ENCODE measurements at places on chromosomes 2 and 18.

GRCh38 chr2:169086893-169087467, 17.6 kb downstream of the DHRS9 start:
- no peak for DNase-seq

DNA sequence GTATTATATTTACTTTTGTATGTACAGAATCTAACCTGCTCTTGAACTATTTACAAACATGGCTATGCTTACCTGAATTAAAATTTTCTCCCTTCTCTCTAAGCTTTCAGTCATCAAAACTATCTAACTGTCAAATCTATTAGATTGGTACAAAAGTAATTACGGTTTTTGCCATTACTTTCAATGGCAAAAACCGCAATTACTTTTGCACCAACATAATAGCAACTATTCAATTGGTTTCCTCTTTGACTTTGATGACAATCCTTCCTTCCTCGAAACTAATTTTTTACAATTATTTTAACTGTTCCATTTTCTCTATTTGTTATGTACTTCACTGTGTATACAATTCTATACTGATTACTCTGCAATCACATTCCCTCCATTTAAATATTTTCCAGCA, 1019.4 kb upstream of the CDH2 start:
- no peak for DNase-seq

DNA sequence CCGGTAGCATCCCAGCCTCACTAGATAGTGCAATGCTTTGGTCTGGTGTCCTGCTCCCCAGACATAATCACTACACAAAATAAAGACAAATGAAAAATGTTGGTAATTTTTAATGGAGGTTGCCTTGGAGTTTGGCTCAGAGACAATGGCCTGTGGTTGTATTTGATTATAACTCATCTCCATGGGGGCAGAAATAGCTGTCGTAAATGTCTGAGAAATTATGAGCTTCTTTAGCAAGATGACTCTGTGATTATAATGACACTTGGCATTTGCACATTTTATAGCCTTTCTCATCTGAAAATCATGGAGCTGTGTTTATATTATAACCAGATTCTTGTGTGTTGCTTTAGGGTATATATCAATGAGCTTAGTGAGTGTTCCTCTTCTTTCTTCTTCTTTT, 1779.7 kb upstream of the CELF4 start:
- no peak for DNase-seq

GRCh38 chr2:42566025-42566424, 2.4 kb upstream of the MTA3 start:
- no peak for DNase-seq

- DNase-seq = no peak
Observed at GRCh38 chr18:47790036-47790435, 140.4 kb downstream of the SMAD2 start.

DNA sequence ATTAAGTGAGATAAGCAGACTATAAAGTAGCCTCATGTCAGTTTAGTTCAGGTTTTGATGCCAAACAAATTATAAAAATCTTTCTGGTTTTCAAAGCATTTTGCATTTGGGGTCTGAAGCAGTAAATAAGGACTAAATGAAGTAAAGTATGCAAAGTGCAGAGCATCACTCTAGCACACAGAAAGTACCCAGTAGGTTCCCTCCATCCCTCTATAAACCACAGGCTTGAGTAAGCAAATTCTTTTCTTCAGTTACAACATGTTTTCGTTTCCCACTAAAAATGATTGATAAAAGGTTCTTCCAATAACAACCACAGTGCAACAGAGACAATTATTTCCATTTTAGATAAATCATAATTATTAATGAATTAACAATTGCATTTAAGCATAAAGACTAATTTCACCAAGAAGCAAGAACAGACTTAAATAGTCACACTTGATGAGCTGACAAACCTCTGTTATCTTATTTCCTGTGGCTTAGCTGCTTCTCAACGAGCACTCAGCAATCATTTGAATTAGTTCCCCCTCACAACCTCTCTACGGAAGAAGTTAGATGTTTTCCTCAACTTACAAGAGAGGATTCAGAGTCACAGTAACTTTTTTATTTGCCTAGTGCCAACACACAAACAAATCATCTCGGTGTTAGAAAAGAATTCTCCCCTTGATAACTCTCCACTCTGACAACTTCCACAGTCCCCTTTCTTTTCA, 249.8 kb downstream of the NBAS start:
- no peak for DNase-seq

DNA sequence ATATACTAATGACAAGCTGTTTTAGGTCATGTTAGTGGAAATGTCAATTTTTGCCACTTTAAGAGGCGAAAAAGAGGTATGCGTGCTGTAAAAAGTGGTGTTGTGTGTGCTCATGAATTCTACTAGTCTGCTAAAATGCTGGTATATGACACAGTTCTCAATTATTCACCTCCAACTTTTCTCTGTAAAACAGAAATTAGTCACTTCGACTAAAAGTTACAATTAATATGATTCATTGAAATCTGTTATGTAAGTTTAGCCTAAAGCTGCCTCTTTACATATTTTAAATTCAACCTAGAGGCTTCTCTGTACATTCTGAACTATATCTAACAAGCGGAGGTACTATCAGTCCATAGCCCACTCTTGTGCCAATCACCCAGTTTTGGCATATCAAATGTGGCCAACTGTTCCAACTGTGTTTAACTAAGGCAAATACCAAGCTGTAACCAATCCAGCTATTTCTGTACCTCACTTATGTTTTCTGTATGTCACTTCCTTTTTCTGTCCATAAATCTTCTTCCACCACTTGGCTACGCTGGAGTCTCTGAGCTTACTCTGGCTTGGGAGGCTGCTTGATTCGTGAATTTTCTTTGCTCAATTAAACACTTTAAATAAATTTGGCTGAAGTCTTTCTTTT, 20.8 kb downstream of the BAZ2B start:
- no peak for DNase-seq

DNA sequence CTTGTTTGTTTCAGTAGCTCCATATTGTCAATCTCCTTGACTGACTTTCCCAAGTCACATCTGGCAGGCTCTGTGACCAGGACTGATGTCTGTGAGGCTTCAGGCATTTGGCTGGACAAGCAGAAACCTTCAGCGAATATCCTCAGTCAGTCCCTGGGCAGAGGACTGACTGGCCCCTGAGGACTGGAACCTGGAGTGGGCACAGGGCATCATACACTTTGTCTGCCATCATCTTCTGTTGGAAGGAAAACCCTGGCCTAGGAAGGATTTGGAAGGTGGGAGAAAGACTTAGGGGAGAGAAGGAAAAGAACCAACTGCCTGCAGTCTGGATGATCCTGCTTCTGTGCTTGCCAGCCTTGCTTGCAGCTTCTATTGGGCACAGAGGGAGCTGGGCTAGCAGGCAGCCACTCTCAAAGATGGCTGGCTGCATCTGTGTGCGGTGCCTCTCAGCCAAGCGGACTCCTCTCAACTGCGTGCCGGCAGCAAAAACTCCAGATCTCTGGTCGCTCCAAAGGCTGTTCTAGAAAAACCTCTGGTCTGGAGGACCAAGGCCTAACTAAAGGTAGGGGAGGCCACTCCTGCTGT, 126.8 kb downstream of the MARCHF4 start:
- no peak for DNase-seq

DNA sequence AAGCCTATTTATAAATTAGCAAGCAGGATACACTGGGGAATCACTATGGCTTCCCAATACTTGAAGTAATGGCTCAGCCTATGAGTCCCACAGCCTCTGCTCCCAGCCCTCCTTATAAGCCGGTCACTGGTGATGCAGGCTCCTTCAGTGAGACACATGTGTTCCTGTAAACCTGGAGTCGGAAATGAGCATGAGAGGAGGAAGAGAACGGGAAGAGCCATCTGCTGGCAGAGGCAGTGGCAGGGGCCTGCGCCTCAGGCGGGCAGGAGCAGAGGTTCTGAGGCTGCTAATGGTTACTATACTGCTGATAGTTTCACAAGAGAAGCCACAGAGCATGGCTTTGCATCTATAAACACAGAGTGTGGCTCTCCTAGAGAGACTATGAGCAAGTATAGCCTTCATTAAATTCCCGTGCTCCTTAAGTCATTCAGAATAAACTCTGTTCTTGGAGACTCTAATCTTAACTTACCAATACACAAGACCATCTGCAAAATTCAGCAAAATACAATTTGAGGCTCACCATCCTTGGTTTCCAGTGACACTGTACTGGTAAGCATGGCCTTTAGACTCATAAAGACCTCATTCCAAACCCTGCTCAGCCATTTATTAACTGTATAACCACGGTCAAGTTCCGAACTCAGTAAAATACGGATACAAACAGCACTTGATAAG, 63.3 kb downstream of the FBXO15 start:
- DNase-seq = no peak

DNA sequence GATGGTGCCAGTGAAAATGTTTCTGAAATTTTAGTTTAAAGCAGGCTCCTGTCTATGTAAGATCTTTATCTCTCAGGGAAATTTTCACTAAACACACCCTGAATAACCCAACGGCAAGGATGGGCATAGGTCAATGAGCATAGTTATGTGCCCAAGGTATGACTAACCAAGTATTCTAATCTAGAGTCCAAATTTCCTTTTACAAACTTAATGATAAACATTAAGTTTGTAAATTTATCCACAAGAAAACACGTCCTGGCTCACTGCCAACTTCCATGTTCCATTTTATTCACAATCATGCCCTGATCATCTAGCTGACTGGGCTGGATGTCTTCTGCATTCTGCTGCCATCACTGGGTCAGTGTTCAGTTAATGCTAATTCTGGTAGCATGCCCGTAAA, 151.2 kb downstream of the SRBD1 start:
- no peak for DNase-seq

DNA sequence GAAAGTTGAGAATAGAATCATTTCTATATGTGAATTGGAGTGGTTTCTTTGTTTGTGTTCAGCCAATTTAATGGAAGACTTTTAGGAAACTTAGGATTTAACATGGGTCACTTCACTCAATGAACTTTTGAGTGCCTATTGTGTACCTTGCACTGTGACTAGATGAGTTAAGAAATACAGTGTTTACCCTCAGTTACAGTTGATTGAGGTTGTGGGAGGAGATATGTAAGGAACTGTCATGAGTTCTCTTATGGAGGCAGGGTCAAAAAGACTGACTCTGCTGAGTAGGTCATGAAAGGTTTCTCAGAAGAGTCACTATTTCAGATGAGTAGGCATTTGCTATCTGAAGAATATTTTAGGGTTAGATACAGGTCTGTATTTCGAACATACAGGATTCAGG, 98.6 kb downstream of the RAB3GAP1 start:
- no peak for DNase-seq

DNA sequence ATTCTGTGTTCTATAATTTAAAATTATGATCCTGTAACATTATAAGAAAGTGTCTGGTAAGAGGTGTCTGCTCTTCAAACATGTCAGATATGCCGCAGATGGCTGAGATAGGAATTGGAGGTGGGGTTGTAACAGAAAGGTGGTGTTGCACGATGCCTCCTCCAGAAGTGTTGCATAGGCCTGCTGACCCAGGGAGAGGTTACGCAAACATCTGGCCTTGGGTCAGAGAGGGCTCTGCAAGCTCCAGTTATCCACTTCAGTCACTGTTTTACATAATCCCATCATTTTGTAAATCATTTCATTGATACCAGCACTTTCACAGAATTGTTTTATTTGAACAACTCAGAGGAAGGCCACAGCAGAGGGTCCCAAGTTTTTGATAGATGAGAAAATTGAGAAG, 256.5 kb downstream of the OSR1 start:
- DNase-seq = no peak

- peak; percentile 33 for DNase-seq
Observed at GRCh38 chr18:36337679-36338402, 40.3 kb downstream of the FHOD3 start.

DNA sequence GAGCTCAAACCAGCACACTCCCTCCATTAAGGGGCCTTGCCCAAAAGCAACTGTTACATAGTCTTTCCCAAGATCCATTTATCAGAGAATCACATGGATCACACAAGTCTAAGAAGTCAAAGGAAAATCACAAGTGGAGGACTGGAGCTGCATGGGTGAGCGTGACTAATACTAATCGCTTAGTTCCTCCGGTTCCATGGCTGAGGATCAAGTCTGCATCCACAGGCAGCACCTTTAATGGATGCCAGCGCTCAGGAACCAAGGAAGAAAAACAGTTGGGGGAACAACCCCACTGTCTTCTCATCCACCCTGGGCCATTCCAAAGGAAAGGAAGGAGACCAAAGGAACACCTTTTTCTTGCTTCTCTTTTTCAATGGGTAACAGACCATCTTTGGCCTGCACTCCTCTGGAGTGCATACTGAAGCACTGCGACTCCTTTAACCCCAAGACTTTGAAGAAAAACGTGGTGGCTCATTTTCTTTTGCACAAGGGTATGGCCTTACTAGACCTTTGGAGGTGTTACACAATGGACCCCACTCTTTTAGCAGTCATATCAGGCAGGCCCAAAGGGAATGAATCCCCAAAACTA, 9.2 kb upstream of the WDR33 start:
- no peak for DNase-seq

DNA sequence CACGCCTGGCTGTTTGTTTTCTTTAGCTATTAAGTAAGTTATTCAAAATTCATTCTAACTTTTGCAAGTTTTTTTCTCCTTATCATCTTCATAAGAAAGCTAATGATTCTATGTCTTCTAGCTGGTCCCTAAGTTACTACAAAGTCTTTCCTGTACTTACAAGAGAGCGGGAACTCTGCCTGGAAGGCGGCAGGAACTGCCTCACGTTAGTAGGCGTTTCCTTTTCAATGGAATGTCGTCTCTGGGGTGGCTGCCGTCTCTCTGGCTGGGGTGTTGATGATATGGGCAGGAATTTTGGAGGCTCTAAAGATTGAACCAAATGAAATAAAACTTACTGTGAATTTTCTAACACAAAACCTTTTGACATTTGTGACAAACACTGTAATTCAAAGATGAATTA, 55.5 kb downstream of the PRELID3A start:
- DNase-seq = no peak

- no peak for DNase-seq
Observed at GRCh38 chr2:231908584-231908983, 17.6 kb downstream of the NPPC start.

GRCh38 chr2:166803373-166804000, 84.8 kb upstream of the XIRP2 start:
- DNase-seq = peak; percentile 37

DNA sequence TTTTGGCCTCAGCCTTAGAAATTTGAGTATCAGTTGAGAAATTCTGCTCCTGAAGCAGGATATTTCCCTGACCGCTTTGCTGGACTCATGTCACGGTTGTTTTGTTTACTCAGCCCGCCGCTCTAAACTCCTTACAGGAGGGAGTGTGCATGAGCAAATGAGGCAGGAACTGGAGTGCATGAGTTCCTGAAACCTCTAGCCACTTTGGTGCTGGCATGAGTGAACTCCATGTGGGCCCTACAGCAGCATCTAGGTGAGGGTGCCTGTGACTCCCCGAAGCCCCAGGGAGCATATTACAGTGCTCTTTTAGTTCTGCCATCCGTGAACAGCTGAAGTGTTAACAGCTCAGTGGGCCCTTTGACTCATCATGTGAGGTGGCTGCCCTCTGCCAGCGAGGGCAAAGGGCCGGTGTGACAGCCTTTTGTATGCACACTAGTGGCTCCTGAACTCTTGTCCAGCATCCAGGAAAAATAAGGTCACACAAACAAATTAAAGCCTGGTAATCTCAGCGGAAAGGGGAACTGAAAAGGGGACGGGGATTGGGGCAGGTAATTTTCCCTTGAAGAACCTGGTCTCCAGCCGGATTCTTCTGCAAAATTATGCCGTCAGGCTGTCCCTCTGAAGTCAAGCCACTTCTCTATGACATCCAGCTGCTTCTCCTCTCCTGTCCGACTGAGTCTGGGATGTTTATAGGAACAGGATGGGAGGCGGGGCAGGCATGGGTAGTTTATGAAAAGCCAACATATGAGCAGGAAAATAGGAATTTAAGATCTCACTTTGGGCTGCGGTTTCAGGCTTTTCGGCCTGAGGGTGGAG, 1668.7 kb downstream of the SUCLG1 start:
- DNase-seq = peak; percentile 38

Measured in right kidney (tissue), 9 donors.